Stimulated activated CD4-positive, alpha-beta T cell treated with anti-CD3 and anti-CD28 coated beads, Interleukin-4, amount 100 ng/mL, for 1 hour (primary cell): ENCODE measurements at places on chromosomes 12 and 14.

GRCh38 chr12:1115484-1116231 lies 124.6 kb downstream of the ERC1 start:
- no peak for DNase-seq

DNA sequence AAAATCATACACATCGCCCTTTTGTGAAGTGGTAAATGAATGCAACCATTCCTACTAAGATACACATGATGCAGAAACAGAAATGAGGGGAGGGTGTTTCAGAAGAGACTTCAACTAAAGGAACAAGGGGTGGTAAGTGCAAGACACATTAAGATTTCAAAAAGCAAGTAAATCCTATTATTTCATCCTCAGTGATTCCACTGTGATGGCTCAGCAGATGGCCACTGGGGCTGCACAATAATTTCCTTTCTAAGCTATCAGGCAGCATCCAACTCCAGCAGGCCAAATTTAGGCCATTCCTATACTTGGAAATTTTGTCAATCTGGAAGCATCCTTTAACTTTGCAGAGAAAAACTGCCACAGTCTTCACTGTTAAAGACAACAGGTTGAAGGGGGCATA lies 272.4 kb downstream of the NELL2 start:
- no peak for DNase-seq

GRCh38 chr14:22895402-22895801 lies 12.4 kb downstream of the REM2 start:
- DNase-seq = no peak

DNA sequence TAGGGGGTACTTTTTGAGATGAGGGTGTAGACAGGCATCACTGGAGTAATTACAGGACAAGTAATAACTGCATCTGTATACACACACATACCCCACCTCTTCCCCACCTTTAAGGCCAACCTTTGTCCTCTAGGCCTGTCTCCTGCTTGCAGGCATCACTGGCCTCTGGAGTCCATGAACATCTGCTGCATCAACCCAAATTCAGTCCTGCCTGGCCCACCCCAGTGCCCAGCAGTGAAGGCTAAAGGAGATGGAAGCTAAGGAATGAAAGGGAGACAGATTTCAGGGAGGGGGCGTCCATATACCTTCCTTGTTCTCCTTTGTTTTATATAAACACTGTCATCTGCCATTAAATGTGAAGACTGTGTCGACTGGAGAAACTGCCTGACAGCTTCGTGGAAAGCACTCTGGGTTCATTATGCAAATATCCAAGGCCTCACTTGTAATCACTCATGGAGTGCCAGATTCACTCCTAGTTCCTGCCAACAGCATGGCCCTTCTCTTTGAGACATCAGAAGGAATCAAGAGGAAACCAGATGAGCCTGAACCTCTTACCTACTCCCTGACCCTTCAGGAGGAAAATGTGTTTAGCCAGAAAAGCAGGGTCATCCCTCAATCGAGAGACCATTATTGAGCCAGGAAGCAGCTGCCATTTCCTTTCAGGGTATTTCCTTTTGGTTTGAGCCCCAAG lies 64.4 kb downstream of the SERPINA3 start:
- DNase-seq = no peak

- DNase-seq = no peak
Observed at GRCh38 chr14:65910108-65910786, 497.7 kb downstream of the FUT8 start.

DNA sequence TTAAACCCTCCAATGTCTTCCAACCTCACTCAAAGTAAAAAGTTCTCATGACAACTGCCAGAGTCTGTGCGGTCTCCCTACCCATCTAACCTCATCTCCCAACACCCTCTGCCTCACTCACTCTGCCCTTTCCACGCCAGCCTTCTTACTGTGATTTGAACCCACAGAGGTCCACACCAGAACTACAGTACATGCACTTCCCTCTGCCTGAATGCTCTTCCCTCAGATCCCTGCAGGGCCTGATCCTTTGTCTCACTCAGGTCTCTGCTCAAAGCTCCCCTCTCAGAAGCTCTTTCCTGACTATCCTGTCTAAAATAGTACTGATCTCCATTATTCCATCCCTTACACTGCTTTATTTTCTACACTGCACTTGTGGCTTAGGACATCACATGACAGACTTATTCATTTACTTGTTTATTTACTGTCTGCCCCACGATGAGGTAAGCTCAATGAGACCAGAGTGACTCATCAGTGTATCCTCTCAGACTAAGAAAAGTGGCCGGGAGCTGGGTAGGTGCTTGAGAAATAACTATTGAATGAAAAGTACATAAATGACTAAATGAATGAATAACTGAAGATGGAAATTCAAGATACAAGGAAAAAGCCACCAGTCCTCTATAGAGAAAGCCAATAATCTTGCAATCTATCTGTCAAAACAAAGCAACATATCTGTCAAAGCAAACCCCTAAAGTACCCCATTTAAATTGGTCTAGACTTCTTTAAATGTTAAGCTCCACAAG lies 17.1 kb downstream of the POMT2 start:
- no peak for DNase-seq

GRCh38 chr12:52268212-52268611 lies 6.2 kb upstream of the KRT86 start:
- DNase-seq = no peak

DNA sequence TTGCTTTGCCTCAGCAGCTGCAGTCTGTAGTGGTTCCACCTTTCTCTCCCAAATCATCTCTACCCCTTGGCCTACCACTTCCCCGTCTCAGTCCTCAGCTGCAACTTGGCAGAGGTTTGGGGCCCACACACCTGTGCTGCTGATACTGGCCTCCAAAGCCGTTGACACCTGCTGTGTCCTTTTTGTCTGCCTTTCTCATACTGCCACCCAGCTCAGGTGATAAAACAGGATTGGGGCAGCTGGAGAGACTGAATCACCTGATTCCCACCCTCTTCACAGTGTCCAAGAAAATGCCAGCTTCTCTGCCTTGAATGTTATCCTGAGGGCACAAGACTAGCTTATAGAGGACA lies 103.7 kb downstream of the ETV6 start:
- no peak for DNase-seq

- no peak for DNase-seq
Observed at GRCh38 chr12:32031109-32031508, 71.9 kb downstream of the RESF1 start.

DNA sequence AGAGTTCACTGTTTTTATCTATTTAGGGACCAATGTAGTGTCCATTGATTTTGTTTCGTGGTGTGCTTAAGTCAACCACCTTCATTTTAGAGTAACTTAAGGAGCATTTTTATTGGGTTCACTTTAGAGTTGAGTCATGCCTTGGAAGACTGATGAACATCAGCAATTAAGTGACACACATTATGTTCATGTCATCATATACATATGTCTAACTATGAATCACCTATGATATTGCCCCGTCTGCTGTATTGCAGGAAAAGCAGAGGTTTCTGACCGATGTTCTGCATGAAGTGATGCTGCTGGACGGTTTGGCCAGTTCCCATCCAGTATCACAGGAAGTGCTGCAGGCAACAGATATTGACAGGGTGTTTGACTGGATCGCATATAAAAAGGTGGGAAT lies 227.1 kb downstream of the TRHDE start:
- DNase-seq = no peak

GRCh38 chr12:19938031-19938430 lies 430.3 kb upstream of the PDE3A start:
- no peak for DNase-seq
